ENCODE measurements at places on chromosomes 7 and 10.

- no peak for DNase-seq
Measured at GRCh38 chr10:129915526-129916378, 48.3 kb downstream of the EBF3 start.

GRCh38 chr7:120729245-120729644, 128.7 kb downstream of the TSPAN12 start:
- DNase-seq: no peak

DNA sequence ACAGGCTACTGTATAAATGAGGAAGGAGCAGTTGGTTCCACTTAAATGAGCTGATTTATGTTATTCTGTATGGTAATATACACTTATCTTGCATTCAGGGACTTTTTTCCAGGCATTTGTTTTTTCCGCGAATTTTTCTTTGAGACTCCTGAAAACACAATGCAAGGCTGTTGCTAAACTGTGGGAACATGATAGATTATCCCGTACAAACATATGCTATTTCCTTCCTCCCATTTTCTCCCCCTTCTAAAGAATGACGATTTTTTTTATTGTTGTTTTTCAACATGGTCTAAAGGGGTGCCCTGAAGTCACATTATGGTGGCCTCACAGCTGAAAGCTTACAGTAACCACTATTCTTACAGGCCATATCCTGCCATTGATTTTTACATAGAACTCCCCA, 523.9 kb upstream of the NRP1 start:
- DNase-seq: no peak

- DNase-seq: no peak
Measured at GRCh38 chr7:69419934-69420333, 178.3 kb upstream of the AUTS2 start.

GRCh38 chr10:47340608-47341170, 7.5 kb upstream of the RBP3 start:
- peak; percentile 33 for DNase-seq

DNA sequence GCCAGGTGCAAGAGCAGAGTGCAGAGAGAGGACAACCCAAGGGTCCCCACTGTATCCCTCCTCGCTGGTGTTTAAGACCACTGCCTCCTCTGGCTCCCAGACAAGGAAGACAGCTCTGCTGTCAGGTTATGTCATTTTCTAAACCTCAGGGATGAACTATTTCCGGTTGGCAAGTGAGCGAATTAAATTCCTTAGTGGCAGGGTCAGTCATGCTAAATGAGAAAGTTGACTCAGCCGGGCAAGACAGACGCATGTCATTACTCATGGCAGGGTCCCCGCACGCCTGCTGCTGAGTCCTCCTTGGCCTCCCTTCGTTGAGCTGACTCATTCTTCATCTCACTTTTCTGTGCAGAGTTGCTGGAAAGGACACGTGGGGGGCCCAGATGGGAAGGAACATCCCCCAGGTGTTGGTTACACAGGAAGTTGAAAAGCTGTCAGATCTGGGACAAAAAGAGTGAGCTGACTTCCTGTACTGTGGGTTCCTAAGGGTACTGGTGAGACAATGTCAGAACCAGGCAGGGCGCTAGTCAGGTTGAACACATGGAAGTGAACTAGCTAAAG, 47.1 kb upstream of the UCN3 start:
- DNase-seq: peak; percentile 34

- DNase-seq: no peak
Measured at GRCh38 chr10:95640891-95641315, 15.6 kb downstream of the ALDH18A1 start.

- DNase-seq: no peak
Measured at GRCh38 chr7:101426303-101427011, 63.8 kb downstream of the COL26A1 start.

DNA sequence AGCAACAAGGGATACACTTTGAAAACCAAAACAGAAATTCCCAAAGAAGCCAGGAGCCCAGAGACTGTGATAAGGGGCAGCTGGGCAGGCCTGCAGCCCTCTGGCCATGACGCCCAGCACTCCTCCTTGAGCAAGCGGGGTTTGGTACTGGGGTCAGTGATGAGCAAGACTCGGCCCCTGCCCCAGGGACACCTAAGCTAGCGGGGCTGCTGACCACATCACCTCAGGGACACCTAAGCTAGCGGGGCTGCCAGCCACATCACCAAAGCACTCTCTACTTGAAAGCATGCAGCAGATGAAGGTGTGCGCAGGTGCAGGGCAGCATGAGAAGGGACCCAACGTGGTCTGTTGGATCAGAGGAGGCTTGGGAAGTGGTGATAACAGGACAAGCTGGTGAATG, 108.0 kb upstream of the PPP2R2D start:
- DNase-seq: no peak

DNA sequence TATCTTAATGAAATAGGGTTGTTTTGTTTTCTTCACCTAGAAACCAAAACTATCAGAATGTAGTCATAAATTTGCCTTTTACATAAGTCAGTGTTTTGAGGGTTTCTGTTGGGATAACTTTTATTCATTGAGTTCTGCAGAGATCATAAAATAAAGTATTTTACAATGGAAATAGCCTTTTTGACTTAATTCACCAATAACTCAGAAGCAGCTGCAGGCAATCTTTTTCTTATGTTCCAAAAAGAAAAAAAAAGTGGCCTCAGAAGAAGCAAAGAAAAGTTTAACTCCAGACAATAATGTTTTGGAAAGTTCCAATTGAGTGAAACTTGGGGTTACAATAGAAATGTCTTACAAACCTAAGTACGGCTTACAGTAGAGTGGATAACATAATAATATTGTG, 491.7 kb upstream of the NRP1 start:
- DNase-seq: no peak

GRCh38 chr7:101245147-101245668, 327 bp upstream of the FIS1 start:
- no peak for DNase-seq
